ENCODE measurements at places on chromosomes 1 and 21. TPM values are rescaled to one million over a fixed set of nuclear protein-coding genes. Genes with fewer than 3 reads are reported as not detected.
A peak's percentile ranks its signal among the peaks of the same experiment; 100 is the strongest.

The UTS2 gene
- total RNA-seq = not detected

- DNase-seq = no peak
Measured at GRCh38 chr1:57748719-57749118, 324.9 kb upstream of the DAB1 start.

The FAAH gene
- 0.64 TPM for total RNA-seq

DNA sequence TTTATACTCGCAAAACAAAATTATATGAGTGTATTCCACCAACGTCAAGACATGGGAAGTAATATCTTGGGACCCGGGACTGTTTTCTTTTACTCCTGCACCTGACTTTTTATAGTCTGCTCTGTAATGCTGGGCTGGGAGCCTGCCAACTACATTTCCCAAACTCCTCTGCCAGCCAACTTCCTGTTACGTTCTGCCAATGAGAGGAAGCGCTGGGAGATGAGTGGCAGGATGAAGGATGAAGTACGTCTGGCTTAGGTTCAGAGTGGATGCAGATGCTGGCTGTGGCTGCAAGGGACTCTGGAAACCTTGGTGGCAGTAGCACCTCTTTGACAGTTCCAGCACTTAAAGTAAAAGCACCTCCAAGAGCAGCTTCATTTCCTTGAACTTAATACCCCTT is 59.6 kb downstream of the USP24 start:
- peak; percentile 29 for DNase-seq

- no peak for DNase-seq
Measured at GRCh38 chr1:186454981-186455380, 5.9 kb downstream of the PDC start.

The LCK gene
- not detected for total RNA-seq

DNA sequence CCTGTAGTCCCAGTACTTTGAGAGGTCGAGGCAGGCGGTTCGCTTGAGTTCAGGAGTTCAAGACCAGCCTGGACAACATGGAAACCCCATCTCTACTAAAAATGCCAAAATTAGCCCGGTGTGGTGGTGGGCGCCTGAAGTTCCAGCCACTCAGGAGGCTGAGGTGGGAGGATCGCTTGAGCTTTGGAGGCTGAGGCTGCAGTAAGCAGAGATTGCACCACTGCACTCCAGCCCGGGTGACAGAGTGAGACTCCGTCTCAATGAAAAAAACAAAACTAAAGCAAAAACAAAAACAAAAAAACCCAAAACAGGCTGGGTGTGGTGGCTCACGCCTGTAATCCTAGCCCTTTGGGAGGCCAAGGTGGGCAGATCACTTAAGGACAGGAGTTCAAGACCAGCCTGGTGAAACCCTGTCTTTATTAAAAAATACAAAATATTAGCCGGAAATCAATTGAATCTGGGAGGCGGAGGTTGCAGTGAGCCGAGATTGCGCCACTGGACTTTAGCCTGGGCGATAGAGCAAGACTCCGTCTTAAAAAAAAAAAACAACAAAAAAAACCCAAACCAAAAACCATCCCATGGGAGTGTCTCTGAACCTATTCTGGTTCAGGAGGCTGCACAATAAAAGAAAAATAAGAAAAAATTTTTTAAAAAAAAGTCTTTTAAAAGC is 1.7 kb upstream of the CGN start:
- DNase-seq = no peak

- peak; percentile 6 for DNase-seq
Measured at GRCh38 chr1:93180723-93181613, at the start of gene CCDC18. CCDC18 (plus strand) TSS chr1:93180724; CDS start chr1:93183362, 2,638 bp downstream.

DNA sequence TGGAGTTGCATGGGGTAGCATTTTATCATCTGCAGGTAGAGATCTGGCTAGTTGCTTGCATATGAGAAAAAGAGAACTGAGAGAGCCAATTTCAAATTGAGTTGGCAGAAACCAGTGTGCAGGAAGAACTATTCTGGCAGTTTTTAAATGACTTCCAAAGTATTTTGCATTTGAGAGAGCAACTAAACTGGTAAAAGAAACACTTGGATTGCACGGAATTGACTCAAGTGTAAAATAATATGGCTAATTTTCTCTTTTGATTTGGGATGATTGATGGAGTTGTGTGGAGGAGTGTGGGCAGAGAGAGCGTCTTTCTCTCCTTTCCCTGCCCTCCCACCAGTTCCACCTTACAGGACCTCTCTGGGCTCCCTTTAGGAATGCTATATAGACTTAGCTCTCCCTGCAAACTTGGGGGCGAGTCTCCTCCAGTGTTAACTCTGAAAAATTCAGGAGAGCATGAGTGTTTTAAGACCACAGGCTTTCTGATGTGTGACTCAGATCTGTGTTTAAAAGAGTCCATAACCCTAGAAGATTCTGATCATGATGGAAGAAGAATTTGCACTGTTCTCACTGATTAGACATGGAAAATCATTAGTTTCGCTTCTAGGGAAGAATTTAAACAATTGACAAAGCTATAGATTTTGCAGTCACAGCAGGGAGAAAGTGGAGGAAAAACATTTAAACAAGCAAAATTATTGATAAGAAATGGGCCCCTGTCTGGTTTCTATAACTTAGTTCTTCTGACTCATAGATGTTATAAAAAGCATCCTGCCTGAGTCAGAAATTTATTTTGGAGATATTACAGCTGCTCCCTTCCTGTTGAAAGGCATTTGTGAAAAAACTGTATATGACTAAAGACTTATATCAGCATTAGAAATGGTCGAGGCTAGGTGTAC is 24.9 kb upstream of the CTBS start:
- no peak for DNase-seq

The ORC1 gene
- 29.4 TPM for total RNA-seq

DNA sequence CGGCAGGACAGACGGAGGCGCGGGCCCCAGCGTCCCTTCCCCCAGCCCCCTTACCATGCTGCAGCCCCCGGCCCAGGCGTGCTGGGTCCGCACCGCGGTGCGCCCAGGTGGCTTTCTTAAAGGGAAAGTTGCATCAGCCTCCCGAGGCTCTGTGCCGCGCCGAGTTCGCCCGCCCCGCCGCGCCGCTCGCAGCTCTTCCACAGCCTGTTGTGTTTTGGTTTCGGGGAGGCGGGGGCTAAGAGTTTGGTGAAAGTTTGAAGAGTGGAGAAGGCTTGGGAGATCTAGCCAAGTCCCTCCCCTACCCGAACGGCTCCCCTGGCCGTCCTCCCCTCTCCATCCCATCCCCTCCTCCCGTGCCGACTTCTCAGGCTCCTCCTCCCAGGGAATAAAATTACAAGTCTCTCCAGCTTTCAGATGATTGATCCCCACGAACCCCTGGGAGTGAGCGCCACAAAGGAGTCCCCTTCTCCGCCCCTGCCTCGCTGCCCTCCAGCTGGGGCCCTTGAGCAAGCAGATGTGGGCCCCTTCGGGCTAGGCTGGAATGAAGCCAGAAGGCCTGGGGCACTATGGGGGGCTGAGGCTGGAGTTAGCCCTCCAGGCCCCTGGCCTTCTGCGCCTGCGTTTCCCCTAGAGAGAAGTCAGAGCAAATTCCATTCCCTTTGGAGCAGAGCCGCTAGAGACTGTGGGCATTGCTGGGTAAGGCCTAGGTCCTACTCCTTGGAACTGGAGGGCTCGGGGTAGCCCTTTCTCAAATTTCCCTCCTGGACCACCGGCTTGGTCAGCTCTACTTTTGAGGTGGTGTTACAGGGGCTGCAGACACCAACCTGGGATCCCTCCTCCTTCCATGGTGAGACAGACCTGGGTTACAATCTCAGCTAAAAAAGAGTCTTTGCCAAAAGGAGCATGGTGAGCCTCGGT is at the start of gene SLC6A9:
SLC6A9 (minus strand) TSS at position 211 of the 918 bp plus-strand sequence. CDS start 7,185 bp downstream, outside the sequence.
- DNase-seq = peak; percentile 79

- no peak for DNase-seq
Measured at GRCh38 chr1:59276439-59276851, 20.4 kb upstream of the FGGY start.

The DPYD gene
- total RNA-seq = 14.8 TPM
